ENCODE measurements at places on chromosomes 3 and 15.

DNA sequence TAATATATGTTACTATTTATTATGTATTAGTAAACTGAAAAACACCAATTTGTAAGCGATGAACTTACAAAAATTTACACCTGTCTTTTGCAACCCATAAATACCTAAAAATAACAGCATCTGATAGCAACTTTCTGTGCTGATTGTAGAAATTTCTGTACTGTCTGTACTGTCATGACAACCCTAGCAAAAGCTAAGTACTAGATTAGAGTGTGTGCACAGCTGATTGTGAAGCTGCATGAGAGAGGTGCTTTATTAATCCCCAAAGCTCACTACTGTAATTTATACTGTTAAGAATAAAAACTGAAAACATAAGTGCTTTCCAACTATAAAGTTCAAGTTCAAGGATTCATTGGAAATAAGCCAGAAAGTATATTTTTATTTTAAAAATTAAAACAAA is 815 bp downstream of the BCL2A1 start:
- no peak for DNase-seq

GRCh38 chr3:100463002-100463401 is 29.4 kb upstream of the TMEM45A start:
- peak; percentile 48 for DNase-seq

GRCh38 chr3:53137835-53138446 is 7.7 kb upstream of the RFT1 start:
- no peak for DNase-seq

DNA sequence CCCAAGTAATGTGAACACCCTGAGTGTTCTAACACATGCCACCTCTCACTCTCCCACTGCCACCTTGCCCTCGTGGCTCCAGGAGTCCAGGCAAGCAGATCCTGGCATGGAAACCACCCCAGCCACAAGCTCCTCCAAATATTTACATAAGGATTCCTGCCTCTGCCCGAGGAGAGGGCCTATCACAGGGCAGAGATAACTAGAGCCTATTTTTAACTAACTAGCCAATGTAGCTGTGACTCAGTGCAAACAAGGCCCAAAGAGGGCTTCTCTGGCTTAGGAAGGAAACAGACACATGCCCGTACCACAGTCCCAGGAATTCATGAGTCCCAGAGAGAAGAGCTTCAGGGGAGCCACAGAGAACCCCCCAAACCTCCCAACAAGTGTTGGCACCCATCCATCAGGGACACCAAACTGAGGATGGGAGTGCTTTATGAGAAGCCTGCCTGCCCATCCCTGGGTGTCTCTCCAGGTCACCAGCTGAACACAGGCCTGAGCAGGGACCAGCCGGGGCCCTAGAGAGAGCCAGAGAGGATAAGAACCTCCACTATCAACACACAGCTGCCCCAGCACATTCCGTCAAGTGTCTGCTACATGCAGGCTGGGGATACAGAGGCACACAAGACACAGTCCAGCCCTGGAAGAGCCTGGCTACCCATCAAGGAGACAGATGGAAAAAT is 9.2 kb downstream of the FYCO1 start:
- DNase-seq, result no peak

GRCh38 chr3:69948246-69948862 is 51.2 kb upstream of the SAMMSON start:
- peak; percentile 47 for DNase-seq

- no peak for DNase-seq
Observed at GRCh38 chr3:101950985-101951733, 101.8 kb downstream of the NFKBIZ start.

GRCh38 chr15:98523912-98524662 is 124.3 kb upstream of the IGF1R start:
- DNase-seq, result no peak

DNA sequence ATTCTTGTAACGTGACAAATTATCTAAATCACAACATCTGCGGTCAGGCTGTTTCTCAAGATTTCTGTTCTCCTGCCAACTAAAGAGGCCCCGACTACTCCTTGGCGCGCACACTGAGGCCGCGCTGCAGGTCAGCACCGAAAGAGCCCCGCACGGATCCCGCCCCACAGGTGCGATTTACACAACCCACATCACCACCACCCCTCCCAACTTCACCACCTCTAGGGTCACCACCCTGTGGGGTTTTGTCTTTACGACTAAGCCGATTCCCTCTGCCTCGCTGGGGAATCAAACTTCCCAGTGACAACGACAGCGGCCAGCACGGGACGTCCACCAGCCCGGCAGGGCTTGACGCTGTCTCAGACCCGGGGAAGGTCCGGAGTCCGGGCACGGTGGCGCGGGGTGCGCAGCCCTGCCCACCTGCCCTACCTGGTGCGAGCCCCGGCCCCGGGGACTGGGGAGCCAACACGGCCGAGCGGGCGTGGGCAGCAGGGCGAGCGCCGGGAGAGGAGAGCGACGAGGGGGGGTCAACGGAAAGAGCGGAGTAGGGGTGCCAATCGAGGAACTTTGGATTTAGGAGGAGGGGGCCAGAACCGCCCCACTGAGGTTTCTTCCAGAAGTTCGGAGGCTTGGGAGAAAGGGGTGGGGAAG is 764 bp downstream of the UACA start:
- peak; percentile 22 for DNase-seq

GRCh38 chr15:90067181-90067952 is 34.9 kb downstream of the IDH2 start:
- DNase-seq, result no peak

- DNase-seq, result no peak
Observed at GRCh38 chr15:33678602-33679001, 289.7 kb upstream of the CHRM5 start.

GRCh38 chr3:73036694-73037591 is 24.5 kb upstream of the EBLN2 start:
- no peak for DNase-seq

- no peak for DNase-seq
Observed at GRCh38 chr15:66298803-66299251, 5.5 kb downstream of the DIS3L start.

- DNase-seq, result no peak
Observed at GRCh38 chr3:174331095-174331800, 527.9 kb upstream of the NAALADL2 start.

DNA sequence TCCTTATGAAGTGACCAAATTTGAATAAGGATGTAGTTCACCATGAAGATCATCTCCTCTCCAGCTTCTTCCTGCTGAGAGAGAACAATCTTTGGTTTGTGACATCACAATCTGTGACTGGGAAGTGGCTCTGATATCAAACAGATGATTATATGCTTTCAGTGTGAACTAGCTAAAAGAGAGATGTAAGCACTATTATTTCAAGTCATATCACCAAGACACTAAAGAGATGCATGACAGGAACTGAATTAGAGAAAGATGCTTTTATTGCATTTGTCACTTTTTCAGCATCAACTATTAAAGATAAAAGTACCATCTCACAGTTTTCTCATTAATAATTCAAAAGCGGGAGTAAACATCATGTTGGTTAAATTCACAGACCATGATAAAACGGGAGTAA is 3.5 kb downstream of the CHRM5 start:
- DNase-seq, result no peak

GRCh38 chr3:147427746-147428145 is 18.6 kb downstream of the ZIC1 start:
- no peak for DNase-seq

- no peak for DNase-seq
Observed at GRCh38 chr3:61420136-61420759, 141.1 kb upstream of the PTPRG start.

DNA sequence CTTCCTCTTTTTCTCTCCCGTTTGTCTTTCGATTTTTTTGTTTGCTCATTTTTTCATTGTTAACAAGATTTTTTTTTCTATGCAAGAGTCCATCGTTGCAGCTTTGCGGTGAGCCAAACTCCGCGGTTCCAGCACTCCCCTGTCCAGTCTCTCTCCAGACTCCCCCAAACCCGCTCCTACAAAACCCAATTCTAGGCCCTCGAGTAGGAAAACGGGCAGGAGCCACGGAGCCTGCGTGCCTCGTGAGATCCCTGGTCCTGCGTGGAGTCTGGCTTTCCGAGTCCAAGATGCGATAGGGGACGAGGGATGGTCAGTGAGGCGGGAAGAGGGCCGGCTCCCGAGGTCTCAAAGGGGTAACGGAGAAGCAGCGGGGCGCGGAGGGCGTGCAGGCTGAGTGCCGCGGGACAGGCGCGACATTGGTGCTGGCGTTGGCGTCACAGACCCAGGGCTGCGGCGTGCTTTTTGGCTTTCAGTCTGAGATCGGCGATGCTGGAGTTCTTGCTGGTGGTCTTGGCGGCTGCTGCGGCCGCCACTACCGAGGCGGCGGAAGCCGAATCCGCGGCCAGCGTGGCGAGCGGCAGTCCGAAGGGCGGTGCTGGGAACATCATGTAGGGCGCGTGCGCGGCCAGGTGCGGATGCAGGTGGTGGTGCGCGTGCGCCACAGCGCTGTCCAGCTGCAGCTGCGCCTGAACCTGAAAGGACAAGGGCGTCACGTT is 8.5 kb downstream of the SHOX2 start:
- no peak for DNase-seq

- no peak for DNase-seq
Observed at GRCh38 chr15:88269356-88270062, 13.0 kb upstream of the NTRK3 start.

DNA sequence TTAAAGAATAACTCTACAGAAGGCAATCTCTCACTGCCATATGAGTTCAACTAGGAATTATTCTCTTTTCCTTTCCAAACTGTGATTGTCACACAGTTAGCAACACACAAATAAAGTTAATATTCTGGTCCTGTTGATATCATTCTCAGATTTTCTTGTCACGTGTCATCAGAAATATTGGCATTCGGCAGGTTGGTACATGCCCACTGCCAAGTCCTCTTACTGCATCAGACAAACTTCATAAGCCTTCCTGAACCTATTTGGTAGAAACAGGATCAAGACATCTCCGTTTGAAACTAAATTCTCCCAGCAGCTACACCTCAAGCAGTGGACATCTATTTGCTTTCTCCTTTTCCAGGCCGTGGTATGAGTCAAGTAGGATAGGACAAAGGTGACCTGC is 177.9 kb upstream of the SOX2 start:
- no peak for DNase-seq

DNA sequence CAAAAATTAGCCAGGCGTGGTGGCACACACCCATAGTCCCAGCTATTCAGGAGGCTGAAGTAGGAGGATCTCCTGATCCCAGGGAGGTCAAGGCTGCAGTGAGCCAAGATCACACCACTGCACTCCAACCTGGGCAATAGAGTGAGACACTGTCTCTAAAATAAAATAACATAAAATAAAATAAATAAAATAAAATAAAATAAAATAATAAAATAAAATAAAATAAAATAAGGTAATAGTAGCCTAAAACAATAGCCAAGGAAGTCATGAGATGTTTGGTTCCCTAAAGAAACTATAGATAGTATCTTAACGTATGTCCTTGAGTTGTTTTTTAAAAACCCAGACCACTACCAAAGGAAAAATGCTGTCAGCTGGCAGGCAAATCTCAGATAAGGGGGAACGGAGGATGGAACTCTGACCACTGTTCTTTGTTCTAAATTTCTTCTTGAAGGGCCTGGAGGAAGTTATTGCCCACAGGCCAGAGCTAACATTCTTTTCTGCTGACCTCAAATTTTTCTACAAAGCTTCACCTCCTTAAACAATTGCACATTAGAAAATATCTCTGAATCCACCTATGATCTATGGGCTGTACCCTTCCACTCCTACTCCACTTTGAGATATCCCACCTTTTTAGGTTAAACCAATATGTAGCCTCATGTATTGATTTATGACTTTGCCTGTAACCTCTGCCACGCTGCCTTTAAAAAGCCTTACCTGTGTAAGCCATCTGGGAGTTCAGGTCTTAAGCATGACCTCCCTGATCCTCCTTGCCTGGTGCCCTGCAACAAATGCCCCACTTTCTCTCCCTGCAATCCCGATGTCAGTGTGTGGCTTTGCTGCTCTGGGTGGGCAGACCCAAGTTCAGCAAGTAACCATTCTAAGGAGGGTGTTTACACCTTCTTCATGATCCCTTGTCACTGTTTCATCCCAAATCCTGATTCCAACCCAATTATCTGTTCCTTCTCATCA is 126.2 kb upstream of the BHLHE40 start:
- no peak for DNase-seq

GRCh38 chr15:101545548-101546505 is 56.3 kb upstream of the PCSK6 start:
- DNase-seq, result no peak

GRCh38 chr3:184524981-184525336 is 36.6 kb upstream of the EPHB3 start:
- DNase-seq, result peak; percentile 77

- DNase-seq, result no peak
Observed at GRCh38 chr3:141279077-141279967, 47.7 kb downstream of the PXYLP1 start.

- peak; percentile 75 for DNase-seq
Observed at GRCh38 chr3:144590854-144591253, 619.2 kb downstream of the DIPK2A start.

DNA sequence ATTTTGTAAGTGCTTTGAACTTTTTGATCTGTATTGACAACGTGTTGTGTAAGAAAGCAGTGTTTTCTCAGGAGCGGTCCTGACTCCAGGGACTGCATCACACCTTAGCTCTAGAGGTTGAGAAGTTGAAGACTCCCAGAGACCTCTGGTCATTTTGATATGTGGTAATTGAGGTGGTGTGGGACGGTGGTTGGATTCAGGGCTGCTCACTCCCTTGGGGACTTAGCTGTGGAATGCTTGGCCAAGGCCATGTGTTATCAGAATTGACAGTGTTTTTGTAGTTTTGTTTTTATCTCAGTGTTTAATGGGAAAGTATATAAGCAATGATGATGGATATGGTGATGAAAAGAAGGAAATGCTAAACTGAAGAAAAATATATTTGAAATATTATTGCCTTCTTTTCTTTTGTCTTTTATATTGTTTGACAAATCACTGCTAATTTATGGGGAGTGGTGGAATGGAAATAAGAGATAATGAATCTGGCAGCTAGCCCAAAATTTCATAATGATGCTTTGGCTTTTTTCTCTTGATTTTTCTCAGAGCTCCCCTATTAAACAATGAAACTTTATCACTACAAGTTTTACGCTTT is 16.0 kb downstream of the CMSS1 start:
- DNase-seq, result no peak

DNA sequence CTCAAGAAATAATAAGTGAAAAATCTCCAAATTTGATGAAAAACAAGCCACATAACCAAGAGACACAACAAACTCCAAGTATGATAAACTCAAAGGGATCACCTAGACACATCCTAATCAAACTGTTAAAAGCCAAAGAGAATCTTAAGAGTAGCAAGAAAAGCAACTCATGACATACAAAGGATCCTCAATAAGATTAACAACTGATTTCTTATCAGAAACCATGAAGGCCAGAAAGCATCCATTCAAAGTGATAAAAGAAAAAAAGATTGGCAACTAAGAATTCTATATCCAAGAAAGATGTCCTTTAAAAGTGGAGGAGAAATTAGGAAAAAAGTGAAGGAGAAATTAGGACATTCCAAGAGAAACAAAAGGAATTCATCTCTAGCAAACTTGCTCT is 23.5 kb downstream of the CHSY1 start:
- DNase-seq, result no peak

- no peak for DNase-seq
Observed at GRCh38 chr3:188108703-188109412, 45.1 kb upstream of the LPP start.

GRCh38 chr3:23435318-23435717 is 232.2 kb downstream of the UBE2E2 start:
- DNase-seq, result no peak

Data from kidney capillary endothelial cell (primary cell).